ENCODE measurements at places on chromosomes 12 and 14. TPM values are rescaled to one million over a fixed set of nuclear protein-coding genes. Genes with fewer than 3 reads are reported as not detected.
A peak's percentile ranks its signal among the peaks of the same experiment; 100 is the strongest.

DNA sequence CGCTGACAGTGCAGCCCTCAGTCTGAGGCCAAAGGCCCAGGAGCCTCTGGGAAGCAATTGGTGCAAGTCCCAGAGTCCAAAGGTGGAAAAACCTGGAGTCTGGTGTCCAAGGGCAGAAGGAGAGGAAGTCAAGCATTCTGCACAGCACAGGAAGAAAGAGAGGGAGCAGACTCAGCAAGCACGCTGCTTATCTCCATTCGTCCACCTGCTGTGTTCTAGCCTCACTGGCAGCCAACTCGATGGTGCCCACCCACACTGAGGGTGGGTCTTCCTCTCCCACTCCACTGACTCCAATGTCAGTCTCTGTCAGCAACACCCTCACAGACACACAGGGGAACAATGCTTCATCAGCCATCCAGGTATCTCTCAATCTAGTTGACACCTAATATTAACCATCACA, 38.8 kb downstream of the HELB start:
- no peak for DNase-seq

- peak; percentile 75 for DNase-seq
Observed at GRCh38 chr12:55996201-55996714, 818 bp upstream of the SUOX start.

SERPINA5 gene
- 0.32 TPM for total RNA-seq

- no peak for DNase-seq
Observed at GRCh38 chr14:64218344-64219240, 75.6 kb downstream of the ESR2 start.

GRCh38 chr12:53795927-53796326, 44.1 kb upstream of the CISTR start:
- no peak for DNase-seq

- DNase-seq: peak; percentile 65
Observed at GRCh38 chr14:54572316-54572715, 5.4 kb downstream of the SAMD4A start.
